IPS DF 6.9 (cell line): ENCODE measurements at places on chromosomes 4 and X.

DNA sequence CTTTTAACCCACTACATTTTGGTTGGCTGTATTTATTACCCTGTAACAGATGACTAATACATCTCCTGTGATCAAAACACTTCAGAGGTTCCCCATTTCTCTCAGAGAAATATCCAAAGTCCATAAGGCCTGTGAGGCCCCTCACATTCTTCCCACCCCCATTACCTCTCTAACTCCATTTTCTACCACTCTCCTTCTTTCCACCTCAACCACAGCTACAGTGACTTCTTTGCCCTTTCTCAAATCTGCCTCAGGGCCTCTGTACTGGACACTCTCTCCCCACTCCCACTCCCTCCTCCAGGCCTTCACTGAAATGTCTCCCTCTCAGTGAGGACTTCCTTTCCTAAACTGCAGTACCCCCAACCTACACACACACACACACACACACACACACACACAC lies 8.4 kb upstream of the TMEM144 start:
- H3K4me1 ChIP-seq = no peaks in the 10 kb centered on the region
- no peaks in the 10 kb centered on the region for H3K36me3 ChIP-seq
- no peak overlapping the region for H3K4me3 ChIP-seq
- no peaks in the 10 kb centered on the region for H3K27me3 ChIP-seq
- no peak overlapping the region for H3K27ac ChIP-seq

GRCh38 chrX:126165721-126166461 lies at the start of gene DCAF12L2:
TSS of gene DCAF12L2 (minus strand) at chrX:126166289. CDS start at chrX:126165924, 365 bp downstream.
- no peaks in the 10 kb centered on the region for H3K36me3 ChIP-seq
- H3K4me1 ChIP-seq = no peaks in the 10 kb centered on the region
- peak within 1 kb of the TSS; percentile 61; the same call in 1 of the 2 replicates for H3K4me3 ChIP-seq
- DNase-seq = no peak
- H3K27ac ChIP-seq = no peak within 1 kb of the TSS

- H3K27ac ChIP-seq = no peak overlapping the region
- no peaks in the 10 kb centered on the region for H3K27me3 ChIP-seq
- no peak overlapping the region for H3K4me3 ChIP-seq
- no peaks in the 10 kb centered on the region for H3K36me3 ChIP-seq
Measured at GRCh38 chr4:121648516-121648915, 48.3 kb downstream of the ANXA5 start.

- no peak overlapping the region for H3K27ac ChIP-seq
- H3K36me3 ChIP-seq = no peaks in the 10 kb centered on the region
- H3K4me3 ChIP-seq = no peak overlapping the region
Measured at GRCh38 chr4:114178392-114178791, 198.9 kb upstream of the ARSJ start.

DNA sequence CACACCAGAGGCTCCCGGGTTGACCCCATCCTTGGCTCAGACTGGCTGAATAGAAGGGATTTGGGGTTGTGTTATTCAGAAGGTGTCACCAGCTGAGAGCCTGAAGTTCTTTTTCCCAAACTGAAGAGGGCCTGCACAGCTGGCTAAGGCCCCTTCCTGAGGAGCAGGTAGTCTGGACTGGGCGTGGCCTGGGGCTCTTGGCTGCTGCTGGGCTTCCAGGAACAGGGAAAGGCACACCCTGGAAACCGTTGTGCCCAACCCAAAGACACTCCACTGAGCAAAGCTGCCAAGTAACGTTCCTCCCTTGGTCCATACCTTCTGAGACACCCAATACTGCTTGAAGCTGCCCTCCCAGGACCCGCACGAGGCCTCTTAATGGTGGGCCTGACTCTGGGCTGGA lies 8.3 kb upstream of the CXCR3 start:
- no peaks in the 10 kb centered on the region for H3K36me3 ChIP-seq
